KBM-7 (cell line): ENCODE measurements at places on chromosomes 4 and X.

GRCh38 chr4:3879681-3880614, 113.8 kb downstream of the ADRA2C start:
- DNase-seq: no peak

DNA sequence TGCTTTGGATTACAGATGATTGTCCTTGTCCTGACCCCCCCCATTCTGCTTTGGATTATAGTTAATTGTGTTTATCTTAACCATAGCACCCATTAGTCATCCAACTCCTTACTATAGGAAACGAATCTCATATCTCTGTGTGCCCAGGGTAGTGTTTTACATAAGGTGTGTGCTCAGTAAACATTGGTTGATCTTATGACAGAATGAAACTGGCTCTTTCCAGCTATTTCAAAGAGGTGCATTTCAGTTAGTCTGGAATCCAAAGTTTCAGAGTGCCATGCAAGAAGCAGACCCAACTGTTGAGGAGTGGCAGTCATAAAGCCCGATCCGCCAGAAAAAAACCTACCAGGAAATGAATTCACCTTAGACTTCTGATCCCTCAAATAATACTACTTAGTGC, 14.7 kb downstream of the TRIM2 start:
- DNase-seq: no peak

DNA sequence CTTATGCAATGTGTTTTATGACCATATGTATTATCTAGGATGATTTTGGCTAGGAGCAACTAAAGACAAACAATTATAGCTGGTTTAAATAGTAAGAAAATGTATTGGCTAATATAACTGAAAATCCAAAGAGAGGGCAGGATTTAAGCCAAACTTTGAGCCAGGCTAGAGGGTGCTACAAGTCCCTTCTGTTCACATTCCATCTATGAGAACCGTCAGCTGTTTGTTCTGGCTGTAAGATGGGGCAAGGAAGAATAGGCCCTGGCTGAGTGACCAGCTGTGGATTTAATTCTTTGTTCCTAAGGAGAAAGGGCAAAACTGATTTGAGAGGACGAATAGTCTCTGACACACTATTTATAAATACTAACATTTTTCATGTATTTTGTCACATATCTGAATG, 79.2 kb upstream of the UGT8 start:
- no peak for DNase-seq

GRCh38 chr4:107619066-107619465, 101.0 kb downstream of the PAPSS1 start:
- peak; percentile 5 for DNase-seq

DNA sequence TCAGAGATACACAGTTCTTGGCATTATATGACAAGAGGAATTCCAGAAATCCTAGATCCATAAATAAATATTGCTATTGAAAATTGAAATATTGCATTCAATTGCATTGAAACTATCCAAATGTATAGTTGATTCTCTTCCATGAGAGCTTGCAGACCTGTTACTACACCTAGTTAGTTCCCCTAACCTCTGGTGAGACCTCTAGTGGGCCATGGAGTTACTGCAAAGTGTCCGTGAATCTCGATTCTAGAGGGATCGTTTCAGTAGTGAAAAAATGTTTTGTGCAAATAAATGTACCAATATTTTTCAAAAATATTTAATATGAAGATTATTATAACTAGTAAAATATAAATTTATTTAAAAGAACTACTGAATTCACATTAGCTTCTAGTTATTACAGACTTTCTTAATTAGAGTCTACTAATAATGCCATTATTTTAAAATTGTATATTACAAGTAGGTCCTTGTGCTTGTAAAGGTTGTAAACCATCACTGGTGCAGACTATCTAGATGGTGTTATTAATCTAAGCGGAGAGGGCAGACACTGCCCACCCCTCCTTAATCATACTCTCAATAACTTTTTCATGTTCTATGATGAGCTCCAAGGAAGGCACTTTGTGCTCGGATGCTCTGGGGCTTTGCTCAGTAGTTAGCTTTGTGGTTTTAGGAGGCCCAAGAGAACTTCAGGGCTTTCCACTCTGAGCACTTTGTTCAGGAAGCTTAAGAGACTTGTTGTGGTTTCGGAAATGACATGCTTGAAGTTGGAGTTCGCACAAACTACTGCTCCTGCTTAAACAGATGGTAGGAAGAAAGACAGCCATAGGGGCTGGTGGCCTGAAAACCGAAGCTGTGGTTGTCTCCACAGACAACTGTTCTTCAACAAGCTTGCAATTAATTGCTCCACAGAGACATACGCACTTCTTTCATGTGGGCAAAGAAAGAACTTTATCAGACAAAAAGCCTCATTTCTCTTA, 42.8 kb downstream of the IL21 start:
- DNase-seq: peak; percentile 88

GRCh38 chrX:56800801-56801200, 71.8 kb downstream of the NBDY start:
- DNase-seq: no peak

GRCh38 chr4:102560115-102560514, 59.0 kb downstream of the NFKB1 start:
- DNase-seq: no peak

DNA sequence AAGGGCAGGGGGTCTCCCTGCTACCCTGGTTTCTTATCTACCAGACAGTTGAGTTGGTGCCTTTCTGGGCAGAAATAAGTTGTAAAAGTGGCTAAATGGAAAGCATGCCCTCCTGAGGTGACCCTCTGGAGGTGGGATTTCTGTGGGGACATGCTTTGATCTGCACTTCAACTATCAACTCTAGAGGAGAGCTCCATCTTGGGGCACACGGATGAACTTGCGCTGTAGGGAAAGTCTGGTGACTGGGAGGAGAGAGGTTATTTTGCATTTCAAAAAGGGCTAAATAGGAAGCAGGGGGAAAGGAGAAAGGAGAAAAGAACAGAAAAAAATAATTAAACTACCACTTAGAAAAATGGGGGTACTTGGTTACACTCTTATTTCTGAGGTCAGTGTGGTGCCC, 12.7 kb upstream of the RHOXF2B start:
- DNase-seq: peak; percentile 24

DNA sequence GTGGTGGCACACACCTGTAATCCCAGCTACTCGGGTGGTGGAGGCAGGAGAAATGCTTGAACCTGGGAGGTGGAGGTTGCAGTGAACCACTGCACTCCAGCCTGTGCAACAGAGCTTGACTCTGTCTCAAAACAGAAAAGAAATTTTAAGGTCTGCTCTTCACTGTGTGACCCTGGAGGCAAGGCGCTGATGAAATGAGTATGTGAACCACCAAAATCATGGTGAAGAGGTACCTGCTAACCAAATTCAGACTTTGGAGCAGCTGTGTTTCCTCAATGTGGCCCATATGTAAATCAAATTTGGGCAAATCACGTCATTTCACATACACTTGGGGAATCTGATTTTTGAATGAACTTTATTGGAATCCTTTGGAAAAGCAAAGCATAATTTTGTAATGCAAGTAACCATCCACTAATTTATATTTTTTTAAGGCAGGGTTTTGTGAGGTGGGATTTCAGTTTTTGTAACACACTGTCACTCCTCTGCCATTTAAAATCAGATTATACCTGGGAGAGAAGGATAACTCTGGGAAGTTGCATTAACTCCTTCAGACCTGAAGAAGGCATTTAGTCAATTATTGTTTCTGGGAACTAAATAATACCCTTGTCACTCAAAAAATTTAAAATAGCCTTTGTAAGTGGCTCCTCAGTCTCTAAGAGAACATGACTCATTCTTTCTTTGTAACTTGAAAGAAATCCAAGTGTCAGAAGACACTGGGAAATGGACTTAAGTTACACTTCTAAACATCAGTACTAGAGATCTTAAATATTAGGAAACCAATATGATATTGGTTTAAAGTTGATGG, 24.0 kb downstream of the DOCK11 start:
- no peak for DNase-seq

- DNase-seq: no peak
Measured at GRCh38 chr4:154741922-154742850, 1.6 kb upstream of the LRAT start.

DNA sequence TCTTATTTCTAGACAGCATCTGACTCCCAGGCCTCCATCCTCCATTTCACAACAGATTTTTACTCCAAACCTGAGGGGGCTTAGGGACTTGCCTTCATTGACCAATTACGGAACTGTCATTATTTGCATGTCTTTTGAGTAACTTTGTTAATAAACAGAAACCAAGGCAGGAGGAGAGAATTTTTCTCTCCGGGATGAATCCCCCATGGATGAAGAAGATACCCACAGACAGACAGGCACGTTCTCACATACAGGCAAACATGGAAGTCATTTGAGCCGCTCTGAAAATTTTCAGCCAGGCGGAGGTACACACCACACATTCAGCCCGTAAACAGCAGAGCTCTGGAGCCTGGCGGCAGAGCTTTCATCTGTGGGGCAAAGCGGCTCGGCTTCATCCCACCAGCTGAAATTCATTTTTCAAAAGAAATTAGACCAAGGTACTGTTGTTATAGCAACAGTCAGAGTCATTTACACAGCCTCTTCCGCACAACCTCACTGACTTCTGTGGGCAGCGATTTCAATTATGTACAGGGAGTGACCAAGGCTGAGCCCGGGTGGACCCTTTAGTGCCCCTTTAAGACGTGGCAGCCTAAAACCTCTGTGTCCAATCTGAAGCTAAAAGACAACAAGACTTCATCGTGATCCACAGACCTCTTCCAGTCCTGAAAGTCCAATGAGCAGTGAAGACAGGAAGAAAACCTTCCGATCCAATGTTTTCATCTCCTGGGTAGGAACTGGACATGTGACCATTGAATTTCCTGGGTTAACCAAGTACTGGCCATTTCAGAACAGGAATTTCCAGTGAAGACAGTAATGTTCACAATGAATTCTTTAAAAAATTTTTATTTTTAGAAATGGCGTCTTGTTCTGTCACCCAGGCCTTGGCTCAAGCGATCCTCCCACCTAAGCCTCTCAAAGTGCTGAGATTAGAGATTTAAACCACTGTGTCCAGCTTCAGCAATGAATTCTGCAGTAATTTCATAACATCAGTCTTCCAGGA, 237.0 kb downstream of the MGST2 start:
- DNase-seq: no peak

DNA sequence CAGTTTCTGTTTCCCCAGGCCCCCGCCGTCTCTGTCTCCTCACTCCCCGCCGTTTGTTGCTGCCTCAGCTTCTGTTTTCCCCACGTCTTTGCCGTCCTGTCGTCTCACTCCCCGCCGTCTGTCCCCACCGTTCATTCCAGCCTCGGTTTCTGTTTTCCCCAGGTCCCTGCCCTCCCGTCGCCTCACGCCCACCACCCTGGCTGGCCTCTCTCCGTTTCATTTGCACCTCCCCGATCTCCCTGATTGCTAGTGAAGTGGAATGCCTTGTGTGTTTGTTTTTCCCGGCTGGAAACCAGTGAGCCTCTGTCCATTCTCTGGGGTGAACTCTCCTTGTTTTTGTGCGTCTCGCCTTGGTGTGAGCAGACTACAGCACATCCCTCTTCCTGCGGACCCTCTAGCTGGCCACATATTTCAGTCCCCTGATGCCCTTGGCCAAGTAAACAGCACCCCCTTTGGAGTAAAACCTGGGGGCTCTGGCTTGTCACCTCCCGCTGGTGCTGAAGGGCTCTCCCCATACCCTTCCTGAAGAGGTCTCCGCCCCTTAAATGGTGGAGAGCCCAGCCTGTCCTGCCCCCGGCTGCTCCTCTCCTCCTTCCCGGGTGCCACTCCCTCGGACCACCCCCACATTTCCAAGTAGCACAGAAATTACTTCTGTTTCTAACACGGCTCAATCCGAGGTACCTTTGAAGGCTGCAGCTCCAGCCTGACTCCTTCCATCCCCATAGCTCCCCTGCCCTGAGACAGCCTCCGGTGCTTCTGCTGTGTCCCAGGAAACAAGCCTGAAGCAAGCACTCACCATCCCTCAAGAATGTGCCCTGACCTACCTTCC, 13.2 kb downstream of the TMEM175 start:
- no peak for DNase-seq

DNA sequence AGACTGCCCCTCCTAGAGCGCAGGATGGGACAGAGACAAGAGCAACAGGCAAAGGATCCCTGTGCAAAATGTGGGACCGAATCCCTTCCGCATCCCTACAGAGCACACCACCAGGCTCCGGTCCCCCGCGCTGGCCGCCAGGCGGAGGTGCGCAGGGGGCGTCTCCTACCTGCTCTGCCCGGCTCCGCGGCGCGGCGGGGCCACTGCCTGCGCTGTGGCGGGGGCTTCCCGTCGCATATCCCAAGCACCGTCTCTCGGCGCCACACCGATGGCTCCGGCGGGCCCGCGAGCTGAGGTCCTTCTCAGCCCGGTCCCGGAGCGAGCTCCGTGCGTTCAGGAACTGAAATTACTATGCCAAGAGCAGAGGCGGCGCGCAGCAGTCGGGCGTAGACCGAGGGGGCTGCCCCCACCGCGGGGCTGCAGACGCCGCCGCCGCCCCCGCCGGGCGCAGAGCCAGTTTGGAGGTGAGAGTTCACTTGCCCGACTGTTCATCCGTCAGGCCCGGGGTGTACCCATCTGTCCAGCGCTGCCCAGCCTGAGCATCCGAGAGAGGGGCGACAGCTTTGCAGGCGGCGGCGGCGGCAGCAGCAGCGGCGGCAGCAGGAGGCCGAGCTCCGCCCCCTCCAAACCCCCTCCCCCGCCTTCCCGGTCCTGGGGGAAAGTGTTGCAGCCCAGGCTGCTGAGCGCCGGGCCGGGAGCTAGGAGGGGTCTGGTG, at the start of gene GPRIN3:
TSS of gene GPRIN3 (minus strand) at position 355 of the 715 bp plus-strand sequence. CDS start 57,690 bp downstream, outside the sequence.
- DNase-seq: peak; percentile 56

GRCh38 chrX:30654989-30655607, 1.9 kb downstream of the GK start:
- DNase-seq: no peak

DNA sequence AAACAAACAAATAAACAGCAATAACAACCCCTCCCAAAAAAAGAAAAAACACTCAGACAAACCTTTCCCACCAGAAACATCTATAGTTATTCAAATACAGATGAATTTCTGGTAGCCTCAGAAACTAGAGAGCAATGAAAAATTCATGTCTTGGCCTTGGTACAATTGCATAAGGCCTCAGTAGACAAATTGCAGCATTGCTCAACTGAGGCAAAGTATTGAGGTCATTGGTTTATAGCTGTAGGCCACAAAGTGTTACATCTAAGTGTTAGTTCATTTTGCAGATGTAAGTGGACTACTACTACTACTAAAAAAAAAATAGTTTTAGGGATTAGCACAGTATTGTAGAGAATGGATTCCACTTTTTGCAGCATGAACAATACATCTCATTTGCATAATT, 2268.3 kb downstream of the ARAP2 start:
- no peak for DNase-seq

- no peak for DNase-seq
Measured at GRCh38 chr4:52051615-52052474, 741 bp downstream of the SPATA18 start.

- DNase-seq: no peak
Measured at GRCh38 chrX:41526925-41527324, 79.8 kb downstream of the NYX start.

DNA sequence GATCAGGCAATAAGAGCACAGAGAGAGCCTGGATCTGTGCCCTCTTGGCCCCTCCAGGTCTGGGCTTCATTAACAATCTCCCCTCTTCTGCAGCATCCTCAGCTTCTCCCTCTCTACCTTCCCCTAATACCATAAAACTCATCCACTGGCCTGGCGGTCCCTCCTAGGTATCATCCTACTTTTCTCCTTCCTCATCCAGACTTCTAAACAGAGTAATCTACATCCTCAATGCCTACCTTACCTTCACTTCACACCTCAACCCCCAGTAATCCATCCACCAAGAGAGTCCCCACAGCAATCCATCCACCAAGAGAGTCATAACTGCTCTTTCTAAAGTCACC, 17.0 kb downstream of the FGFBP1 start:
- no peak for DNase-seq
